ENCODE measurements at places on chromosomes 5 and 9. TPM values are rescaled to one million over a fixed set of nuclear protein-coding genes. Genes with fewer than 3 reads are reported as not detected.

Gene PHF24
- total RNA-seq, result 40.1 TPM

Gene CCL21
- total RNA-seq, result not detected

Gene NRG2
- total RNA-seq, result 8.1 TPM

Gene ZBTB26
- 15.3 TPM for total RNA-seq

Gene INSL4
- not detected for total RNA-seq

Gene DBH
- total RNA-seq, result not detected
